Caudate nucleus (tissue), 63 donors: ENCODE measurements at places on chromosomes 7 and 10.

DNA sequence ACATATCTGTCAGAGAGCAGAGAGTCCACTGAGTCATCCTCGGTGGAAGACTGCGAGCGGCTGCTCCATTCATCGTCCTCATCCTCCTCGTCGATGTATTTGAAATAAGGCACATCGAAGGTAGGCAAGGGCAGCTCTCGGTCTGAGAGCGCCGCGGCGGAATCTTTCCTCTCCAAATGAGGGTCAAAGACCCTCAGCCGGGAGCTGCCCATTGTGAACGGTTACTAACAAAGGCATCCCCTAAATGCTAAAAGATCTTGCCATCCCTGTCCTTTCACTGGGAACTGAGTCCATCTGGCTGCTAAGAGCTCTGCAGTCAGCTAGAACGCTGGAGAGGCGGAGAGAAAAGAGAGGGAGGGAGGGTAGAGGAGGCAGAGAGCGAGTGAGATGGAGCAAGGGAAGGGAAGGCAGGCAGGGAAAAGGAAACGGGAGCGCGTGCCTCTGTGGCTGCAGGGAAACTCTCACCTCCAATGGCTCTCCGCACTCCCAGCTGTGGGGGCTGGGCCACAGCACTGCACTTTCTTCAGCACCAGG is 163.4 kb downstream of the RAPGEF5 start:
- DNase-seq: no peak

DNA sequence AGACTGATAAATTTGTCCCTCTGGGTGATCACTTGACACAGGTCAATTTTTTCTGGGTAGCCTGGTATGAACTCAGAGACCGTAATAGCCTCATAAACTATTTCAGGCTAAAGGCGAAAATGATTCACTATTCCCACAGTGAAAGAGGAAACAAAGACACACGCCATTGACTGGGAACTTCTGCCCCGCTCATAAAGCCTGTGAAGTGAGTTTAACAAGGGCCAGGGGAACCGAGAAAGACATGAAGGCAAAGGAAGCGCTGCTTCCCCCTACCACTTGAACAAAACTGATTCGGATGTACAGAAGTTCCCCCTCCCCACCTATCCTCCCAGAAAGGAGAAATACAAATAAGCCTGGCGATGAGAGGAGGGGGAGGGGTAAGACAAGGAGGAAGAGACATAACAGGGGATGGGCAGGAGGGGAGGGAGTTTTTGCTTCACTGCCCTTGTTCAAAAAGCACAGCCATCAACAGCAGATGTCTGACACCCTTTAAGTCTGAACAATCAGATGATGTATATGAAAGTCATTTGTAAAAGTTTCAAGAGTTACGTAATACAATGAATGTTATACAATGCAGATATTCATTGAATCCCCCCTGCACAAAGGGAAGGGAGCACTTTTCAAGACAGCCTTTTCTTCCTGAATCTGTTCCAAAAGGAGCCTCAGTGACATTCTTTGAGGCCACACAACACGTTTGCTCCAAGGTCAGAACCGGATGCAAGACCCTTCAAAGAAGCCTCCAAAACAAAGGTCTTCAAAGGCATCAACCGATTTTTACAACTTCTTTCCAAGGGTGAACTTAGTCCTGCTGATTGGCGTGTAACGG is 734 bp downstream of the ABCB4 start:
- DNase-seq: no peak

GRCh38 chr10:12540341-12540781 is 191.0 kb downstream of the CAMK1D start:
- DNase-seq: no peak

GRCh38 chr10:12703126-12703525 is 298.4 kb downstream of the CCDC3 start:
- DNase-seq: no peak

GRCh38 chr10:51001587-51001986 is 72.7 kb upstream of the PRKG1 start:
- no peak for DNase-seq

DNA sequence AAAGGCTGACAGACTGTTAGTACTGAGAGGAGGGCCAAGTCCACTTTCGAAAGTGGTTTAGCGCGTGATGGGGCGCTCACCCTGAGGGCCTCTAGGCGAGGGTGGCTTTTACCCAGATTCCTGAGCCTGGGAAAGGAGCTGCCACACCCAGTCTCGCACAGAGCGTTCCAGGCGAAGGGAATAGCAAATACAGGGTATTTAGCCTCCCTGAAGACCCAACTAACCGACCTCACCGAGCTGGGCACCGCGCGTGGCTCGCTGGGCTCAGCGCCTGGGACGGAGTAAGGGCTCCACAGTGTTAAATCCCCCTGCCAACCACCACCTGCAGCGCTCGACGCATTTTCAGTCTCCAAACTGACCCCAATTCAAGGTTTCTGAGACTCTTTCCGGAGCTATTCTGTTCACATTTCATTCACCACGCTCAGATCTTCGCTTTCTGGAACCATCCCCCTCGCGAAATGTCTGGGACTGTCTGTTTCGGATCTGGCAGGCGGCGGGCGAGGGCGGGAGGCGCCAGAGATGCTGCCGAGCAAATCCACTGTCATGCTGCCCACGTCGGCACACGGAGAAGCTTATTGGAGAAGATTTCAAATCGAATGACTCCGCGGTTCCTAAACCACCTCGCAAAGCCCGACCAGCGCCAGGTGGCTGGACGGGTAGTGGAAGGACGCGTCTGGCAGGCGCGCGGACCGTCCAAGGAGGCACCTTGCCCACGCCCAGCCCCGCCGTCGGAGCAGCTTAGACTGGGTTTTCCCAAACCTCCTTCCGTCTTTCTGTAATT is 1.4 kb upstream of the OSBPL3 start:
- DNase-seq: peak; percentile 20

GRCh38 chr10:128463991-128464760 is 338.0 kb upstream of the MKI67 start:
- no peak for DNase-seq

DNA sequence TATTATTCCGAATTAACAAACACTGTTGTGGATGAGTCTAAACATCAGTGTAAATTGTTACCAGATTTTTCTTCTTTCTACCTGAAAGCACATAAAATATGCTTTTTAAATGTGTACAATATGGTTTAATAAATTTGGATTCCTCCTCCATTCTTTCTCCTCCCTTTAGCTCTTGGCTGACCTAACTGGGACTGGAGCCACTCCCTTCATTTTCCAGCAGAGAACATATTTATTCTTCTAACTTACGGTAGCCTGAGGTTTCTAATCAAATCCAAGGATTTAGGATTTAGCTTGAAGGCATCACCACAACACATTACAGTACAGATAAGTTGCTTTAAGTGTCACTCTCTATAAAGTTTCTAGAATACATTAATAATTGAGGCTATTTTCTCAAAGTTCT is 88.2 kb upstream of the SEMA3C start:
- DNase-seq: no peak

DNA sequence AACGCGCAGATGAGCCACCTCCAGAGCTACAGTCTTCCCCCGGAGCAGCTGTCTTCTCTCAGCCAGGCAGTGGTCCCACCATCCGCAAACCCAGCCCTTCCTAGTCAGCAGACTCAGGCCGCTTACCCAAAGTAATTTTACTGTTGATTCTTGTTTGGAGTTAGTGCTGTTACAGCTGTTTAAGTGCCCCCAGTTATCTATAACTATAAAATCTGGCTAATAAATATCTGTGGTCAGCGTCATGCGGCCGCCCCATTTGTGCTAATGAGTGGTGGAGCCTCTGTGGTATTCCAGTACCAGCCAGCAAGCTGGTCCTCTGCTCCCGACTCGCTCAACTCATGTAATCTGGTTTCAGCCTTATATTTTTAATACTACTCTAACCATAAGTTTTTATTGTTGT is 43.2 kb upstream of the TMEM236 start:
- no peak for DNase-seq

DNA sequence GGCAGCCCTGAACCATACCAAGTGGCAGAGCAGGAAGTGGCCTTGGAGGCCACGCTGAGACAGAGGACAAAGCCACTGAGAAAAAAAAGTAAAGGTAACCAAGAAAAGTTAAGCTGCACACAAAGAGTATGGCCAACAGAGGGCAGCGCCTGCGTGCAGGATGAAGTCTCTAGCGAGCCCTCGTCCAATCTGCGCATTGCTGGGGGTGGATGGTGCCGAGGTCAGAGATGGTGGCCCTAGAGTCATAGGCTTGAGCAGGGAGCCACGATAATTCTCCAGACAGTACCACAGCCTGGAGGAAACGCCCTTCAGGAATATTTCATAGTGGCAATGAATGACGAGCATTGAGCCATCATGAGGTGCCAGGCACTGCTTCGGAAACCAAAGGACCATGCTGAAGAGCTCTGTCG is 9.7 kb downstream of the ATP6V0E2 start:
- DNase-seq: peak; percentile 68

GRCh38 chr10:23469596-23470237 is 30.8 kb downstream of the OTUD1 start:
- DNase-seq: no peak

GRCh38 chr10:128007971-128008370 is 101.1 kb downstream of the PTPRE start:
- DNase-seq: no peak

DNA sequence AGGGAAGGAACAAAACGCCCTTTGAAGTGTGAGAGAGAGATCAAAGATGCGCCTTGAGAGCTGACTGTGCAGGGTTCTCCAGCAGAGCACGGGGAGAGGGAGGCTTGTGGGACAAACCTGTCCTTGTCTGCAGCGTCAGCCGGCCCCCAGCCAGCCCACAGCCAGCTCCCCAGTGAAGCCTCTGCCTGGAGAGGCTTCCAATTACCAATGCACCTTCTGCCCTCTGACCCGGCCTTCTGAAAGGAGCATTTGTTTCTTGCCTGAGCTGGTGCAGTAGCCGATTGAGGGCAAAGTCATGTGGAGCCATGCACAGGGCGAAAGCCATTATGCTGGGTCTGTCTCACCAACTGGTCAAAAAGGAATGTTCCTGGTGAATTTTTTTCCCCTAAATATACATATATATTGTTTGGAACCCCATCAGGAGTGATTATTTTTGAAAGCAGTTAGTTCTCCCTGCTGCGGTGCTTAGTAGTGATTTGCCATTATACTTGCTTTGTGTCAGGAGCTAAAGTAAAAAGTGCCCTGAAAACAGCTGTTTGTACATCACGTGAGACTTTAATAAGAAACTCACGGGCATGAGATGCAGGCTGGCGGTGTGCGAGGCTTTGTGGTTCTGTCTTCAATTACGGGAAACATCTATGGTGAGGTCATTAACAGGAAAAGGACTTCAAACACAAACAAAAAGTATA is 268.6 kb downstream of the KLF6 start:
- peak; percentile 3 for DNase-seq

DNA sequence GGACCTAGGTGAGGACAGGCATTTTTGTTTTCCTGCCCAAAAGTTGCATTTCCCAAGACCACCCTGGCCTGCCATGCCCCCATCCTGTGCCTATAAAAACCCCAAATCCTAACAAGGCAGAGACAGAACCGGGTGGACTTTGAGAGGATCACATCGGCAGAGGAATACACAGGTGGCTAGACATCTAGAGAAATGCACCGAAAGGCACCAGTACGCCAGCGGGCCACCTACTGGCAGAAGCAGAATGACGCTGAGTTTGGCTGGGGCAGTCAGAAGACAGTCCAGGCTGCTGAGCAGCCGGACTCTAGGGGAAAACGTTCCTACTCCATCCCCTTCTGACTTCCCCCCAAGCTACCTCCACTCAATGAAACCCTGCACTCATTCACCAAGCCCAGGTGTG is 2.8 kb downstream of the AKR1C4 start:
- DNase-seq: no peak

DNA sequence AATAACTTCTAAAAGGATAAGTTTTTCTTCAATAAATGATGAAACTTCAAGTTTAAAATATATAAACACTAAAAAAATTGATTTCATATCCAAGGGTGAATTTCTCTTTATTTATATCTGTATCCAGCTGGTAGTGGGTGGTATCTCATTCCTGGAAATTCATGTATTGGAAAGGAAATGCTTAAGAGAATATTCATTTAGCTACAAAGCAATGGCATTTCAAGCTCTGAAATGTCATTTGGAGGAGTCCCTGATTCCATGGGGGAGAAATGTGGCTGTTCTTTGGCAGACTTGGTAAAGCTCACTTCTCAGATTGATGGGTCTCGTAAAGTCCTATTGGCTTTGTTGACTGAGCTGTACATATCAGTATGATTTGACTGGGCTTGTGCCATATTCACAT is 156.3 kb upstream of the TEX47 start:
- no peak for DNase-seq

DNA sequence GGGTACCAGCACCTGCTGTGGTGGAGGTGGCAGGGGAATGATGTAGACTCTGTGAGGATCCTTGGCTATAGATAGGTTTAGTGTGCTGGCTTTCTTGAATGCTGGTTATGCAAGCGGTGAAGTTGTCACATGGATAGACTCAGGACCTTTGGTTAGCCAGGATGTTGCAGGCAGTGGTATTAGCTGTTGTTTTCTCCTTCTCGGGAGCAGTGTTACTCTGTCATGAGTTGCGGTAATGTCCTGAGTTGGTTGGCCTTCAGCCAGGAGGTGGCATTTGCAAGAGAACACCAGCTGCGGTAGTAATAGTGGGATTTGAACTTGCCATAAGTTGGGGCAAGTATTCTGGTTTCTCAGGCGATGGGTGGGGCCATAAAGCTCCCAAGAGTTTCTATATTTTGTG is 10.8 kb downstream of the AGK start:
- DNase-seq: no peak

DNA sequence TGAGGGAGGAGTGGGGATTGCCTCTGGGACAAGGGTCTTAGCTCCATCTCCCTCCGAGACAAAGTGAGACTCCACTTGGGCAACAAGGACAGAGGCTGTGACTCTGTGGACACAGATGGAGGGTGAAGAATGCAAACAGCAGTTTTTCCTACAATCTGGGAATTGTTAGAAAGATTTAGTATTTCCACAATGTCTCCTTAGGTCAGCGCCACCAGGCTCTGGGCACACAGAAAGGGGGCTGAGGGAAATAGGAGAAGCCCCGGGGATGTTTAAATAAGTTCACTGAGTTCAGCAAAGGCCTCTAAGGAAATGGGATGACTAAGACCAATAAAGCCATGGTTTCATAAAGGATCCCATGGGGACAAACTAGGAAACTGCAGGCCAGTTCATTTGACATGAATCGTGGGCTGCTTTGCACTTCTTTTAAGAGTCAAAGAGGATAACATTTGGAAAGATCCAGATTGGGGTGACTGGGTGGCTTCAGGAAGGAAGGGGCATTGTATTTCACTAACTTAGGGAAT is 219.8 kb upstream of the GLI3 start:
- DNase-seq: no peak

- no peak for DNase-seq
These were observed 2.5 kb downstream of the TNS3 start for GRCh38 chr7:47579458-47579857.

GRCh38 chr10:6337382-6337781 is 134.7 kb downstream of the PFKFB3 start:
- DNase-seq: no peak
